ENCODE measurements at places on chromosomes 5 and 9.

DNA sequence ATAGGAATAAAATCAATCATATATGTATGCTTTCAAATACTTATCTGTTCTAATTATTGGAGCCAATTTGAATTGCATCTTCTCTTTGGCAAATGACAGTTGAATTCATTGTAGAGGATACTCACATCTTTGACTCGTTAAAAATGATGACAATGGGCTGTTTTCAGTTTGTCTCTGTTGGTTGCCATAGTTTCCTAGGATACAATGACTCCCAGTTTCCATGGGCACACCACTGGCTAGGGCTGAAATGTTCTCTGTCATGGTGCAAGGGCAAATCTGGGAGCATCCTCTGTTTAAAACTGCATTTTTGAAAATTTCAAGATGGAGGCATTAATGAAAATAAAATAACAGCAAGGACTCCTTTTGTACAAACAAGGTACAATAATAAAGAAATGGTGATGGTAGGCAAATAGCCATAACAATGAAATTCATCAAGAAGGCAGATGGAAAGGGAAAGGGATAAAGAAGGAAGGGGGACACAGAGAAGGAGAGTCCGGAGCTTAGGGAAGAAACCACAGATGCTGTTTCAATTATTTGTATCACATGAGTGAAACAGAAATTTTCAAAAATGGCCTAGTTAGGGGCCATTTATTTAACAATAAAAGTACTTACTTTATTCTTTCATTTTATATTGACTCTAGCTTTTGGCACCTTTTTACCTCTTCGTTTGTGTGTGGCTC is 378.8 kb upstream of the SEMA6A start:
- DNase-seq: no peak

GRCh38 chr5:178450121-178451028 is 139.8 kb downstream of the COL23A1 start:
- DNase-seq: no peak

DNA sequence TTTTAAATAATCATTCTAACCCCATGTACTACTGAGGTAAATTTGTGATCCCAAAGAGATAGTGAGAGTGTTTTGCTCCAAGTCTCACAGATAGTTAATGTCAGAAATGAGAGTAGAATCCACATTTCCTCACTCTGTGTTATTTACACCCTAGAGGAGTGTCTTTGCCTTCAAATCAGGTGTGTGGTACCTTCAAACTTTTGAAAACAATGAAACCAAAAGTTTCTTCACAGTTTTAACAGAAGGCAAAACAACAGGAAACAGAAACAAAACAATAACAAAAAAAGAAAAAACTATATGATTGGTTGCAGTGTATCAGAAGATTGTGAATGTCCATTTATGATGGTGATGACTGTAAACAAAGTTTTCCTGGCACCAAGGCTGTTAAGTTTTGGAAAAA is 85.9 kb downstream of the ERBIN start:
- DNase-seq: no peak

DNA sequence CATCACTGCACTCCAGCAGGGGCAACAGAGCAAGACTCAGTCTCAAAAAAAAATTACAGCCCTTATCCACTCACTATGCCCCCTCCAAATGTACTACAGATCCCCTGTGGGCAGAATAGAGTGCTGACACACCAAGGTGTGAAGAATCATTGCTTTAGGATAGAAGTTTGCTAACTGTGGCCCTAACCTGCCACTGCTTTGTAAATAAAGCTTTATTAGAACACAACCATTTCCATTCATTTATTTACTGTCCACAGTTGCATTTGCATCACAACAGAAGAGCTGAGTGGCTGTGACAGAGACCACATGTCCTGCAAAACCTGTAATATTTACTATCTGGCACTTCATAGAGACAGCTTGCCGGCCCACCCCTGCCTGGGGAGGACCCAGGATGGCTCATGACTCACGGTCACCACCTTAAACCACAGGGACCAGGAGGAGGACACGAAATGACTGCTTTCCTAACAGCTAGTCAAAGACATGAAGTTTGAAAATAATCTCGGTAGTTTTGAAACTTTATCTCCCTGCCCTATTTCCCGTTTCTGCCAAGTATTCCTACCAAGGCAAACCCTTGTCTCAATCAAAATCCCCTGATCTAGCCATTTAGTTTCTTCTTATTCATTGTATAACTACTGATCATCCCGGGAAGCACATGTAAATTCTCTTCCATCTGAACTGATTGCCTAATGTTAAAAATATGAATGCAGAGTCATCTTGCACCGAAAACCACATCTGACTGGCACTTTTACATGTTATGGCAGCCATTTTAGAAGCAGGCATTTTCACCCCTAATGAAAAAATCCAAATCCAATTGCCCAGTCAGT is 206.1 kb downstream of the SLIT3 start:
- DNase-seq: no peak

DNA sequence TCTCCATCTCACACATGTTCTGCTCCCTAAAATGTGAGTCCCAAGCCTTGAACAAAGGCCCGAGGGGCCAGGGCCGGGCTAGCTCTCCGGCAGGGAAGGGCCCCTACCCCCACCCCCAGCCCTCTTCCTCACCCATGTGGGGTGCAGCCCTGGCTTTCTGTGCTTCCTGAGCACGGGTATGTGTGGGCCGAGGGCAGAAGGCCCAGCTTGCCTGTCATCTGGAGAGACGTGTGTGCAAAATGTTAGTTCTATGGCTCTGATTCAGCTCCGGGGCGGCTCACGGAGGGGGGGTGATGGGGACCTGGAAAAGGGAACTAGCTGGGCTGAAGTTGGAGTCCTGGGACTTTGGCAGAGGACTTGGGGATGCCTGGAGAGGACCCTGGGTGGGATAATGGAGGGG is 90.3 kb upstream of the ARAP3 start:
- no peak for DNase-seq

- DNase-seq: no peak
Observed at GRCh38 chr9:84136119-84136868, 155.7 kb downstream of the RMI1 start.
